Stimulated activated CD8-positive, alpha-beta memory T cell treated with anti-CD3 and anti-CD28 coated beads, Interleukin-4, amount 100 ng/mL, for 4 hours (primary cell): ENCODE measurements at places on chromosomes 11 and 22.

DNA sequence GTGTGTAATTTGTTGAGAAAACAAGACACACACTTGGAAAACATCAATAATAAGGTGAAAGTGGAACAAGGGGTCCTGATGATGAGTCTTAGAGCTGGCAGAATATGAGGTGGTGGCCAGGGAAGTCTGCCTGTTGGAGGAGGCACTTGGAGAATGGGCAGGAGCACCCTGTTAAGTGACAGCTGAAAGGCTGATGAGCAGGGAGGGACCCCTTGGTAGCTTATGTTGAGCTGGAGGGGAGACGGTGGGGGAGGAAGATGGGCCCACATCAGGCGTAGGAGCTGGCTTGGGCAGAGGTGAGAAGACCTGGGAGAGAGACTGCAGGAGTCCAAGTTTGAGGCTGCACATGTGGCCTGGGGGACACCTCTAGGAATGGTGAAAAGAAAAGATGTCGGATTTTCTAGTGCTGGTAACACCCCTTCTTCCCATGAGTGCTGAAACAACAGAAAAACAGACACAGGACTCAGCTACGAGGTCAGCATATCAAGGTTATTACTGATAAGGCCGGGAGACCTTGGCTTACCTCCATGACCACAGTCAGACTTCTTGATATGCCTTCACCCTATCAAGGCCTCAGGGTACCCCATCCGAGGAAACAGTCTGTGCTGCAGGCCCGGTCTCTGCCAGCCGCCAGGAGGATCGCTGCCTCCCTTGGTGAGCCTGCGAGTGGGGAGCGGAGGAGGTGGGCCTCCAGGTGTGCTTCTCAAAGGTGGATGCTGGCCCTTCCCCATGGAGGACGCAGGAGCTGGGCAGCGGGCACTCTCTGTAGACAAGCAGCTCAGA lies 14.3 kb upstream of the C11orf96 start:
- no peak for DNase-seq

DNA sequence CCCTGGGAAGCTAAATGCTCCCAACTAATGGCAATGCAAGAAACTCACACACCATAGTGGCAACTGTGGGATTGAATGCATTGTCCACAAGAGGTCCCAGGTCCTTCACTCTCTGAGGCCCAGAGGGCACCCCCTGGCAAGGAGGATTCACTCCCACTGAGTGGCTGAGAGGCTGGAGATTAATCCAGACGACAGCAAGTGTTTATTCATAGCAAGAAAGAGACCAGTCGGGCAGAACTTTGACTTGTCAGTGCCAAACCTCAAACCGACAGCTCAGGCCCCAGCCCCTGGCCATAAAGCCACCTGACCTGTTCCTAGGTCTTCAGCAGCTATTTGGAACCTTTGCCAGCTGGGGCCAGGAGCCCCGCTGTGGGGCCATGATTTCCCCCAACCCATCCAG lies 54.5 kb upstream of the MPEG1 start:
- DNase-seq = no peak

DNA sequence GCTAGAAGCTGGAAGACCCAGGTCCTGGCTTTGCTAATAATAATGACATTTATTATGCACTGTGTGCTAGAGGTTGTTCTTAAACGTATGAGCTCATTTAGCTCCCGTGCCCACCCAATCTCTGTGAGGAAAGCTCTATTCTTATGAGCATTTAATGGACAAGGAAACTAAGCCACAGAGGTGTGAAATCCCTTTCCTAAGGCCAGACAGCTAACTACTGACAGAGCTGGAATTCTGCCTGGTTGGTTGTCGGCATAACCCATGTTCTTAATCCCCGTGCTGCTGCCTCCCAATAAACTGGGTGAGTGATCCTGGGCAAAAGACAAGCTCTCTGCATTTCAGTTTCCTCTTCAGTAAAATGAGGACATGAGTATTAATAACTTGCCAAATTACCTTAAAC lies 49.4 kb downstream of the SNX19 start:
- no peak for DNase-seq

DNA sequence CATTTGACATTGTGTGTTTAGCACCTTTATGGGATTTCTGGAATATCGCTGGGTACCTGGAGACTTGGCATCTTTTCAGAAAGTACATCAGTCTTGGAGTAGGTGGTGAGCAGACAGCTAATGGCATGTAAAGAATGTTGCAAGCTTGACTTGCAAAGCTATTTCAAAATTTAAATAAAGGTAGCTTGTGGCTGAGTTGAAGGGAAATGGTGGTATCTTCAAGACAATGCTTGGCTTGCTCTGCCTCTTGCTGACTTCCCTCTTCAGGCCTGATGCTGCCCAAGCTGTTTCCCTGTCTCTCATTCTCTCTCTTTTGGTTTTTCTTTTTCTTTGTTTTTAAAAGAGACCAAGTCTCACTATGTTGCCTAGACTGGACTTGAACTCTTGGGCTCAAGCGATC lies 13.2 kb downstream of the ZNRF3 start:
- no peak for DNase-seq

DNA sequence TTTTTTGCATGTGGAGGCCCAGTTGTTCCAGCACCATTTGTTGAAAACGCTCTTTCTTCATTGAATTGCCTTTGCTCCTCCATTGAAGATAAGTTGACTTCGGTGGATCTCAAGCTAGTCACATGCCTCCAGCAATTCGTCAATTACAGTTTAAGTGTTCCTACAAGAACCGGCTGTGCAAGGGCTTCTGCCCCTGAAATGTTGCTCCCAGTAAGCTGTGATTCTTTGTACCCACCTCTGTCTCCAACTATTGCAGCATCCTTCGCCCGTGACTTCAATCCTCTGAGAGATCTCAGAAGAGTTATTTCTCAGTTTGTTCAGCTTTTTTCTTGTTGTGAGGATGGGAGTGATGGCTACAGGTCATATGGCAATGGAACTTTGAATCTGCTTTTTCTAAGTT lies 194.2 kb upstream of the B3GAT1 start:
- no peak for DNase-seq

DNA sequence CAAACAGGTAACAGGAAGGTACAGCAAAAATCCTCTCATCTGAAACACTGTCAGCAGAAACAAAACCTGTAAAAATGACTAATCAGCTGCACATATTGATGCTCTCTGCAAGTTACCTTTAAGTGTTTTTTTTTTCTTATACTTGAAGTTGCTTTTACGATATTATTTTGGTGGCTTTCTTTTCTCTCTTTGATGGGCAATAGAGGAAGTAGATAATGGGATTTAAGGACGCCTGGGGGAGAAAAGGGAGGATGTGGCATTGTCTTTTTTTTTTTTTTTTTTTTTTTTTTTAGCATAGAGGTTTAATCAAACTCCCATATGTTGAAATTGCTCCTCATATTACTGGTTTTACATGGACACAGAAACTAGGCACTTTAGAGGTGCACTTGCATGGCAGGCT lies 11.4 kb upstream of the ADSL start:
- DNase-seq = no peak

DNA sequence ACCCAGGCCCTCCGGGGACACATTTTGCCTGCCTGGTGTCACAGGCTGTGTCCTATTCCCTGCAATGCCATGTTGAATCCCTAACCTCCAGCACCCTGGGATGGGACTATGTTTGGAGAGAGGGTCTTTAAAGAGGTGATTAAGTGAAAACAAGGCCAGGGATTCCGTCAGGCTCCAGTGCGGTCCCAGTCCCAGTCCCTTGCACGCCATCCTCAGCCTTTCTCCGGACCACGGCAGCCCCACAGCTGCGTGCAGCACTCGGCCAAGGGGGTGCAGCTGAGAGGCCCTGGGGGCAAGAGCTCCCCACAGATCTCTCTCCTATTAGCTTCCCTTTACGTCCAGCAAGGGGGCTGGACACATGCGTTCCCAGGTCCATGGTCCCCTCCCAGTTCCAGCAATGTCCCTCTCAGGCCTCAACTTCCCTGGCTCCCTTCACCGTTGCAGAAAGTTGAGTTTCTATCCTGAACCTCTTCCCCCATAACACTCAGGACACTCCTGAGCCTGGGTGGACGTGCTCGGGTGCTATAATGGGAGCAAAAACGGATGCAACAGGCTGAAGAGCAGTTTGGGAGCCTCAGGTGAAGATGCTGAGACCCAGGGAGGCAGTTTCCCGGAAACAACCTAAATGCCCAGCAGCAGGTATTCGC lies 1422.7 kb downstream of the BRD1 start:
- no peak for DNase-seq

GRCh38 chr11:48116437-48117228 lies 100.0 kb upstream of the OR4B1 start:
- DNase-seq = no peak

- no peak for DNase-seq
These were observed at the start of gene RAPSN for GRCh38 chr11:47448566-47449427. Gene RAPSN (minus strand): TSS chr11:47449136. CDS start chr11:47448964, 172 bp downstream.

DNA sequence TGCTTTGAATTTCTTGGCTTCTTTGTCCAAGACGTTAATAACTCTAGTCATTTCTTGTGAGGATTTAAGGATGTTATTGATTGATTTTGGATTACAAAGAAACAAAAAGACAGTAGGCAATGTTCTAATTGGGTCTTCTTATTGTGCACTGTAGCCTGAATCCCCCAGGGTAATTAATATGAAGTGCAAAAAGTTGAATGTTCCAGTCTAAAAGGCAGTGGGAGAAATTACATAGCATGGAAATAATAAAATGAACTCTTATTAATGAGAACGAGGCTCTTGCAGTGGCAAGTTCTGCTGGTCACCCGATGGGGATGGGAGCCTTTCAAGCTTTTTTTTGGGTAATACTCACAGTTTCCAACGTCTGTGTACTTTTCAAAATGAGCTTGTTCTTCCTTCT lies 45.6 kb downstream of the UBASH3B start:
- DNase-seq = no peak

- DNase-seq = no peak
These were observed 9.4 kb downstream of the ACTN3 start for GRCh38 chr11:66556086-66556485.

- DNase-seq = no peak
These were observed 29.0 kb downstream of the NUP50 start for GRCh38 chr22:45192701-45193187.

- DNase-seq = no peak
These were observed 21.9 kb upstream of the RAB30 start for GRCh38 chr11:83093634-83094033.

DNA sequence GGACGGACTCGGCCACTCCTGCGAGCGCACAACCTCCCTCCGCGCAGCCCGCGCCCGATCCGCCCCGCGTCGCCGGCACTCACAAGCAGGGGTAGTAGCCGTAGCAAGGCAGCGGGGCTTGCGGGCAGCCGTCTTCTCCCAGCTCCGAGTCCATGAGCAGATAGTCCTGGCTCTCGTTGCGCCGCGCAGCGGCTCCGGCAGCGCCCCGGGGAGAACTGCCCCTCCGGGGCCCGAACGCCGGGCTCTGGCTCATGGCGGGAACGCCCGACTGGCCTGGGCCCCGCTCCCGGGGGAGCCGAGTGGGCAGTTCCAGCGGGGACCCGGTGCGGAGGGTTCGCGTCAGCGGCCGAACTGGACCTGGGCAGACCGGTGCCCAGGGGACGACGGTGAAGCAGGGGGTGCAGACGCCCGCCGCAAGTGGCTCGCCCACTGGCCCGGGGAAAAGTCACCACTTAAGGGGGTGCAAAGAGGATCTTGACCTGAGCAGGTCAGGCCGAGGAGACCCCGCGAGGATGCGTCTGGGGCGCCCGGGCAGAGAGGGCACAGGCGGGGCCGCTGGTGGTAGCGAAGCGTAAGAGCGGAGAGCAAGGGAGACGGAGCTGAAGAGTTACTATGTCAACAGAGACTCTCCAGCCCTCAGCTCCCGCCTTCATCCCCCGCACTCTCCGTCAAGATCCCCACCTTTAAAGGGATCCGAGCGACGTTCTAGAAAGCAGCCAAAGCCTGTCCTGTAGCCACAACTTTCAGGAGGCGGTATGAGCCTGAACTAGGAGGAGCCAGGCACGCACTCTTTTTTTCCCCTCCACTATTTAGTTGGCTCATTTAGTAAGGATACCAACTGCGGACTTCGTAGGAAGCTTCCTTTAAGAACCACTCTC lies at the start of gene TRPC6:
Gene TRPC6, minus strand, starts transcription at position 757 of the 878 bp plus-strand sequence. Its CDS starts 504 bp downstream, at position 253.
- no peak for DNase-seq

DNA sequence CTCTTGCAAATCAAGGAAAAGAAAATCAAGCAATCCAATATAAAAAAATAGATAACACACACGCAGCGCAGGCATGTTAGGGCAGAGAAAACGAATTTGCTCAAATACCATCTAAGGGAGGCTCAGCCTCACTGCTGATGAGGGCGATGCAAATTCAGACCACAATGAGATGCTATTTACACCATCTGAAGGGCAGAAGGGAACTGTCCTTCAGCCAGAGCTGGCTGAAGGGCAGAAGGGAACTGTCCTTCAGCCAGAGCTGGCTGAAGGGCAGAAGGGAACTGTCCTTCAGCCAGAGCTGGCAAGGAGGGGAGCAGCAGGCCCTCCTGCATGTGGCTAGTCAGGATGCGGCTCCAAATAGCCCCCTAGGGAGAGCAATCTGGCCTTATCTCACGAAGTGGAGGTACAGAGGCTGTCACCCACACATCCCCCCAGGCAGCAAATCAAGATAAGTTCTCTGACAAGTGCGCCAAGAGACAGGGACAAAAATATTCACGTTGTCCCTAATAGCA lies 7.6 kb upstream of the SLC39A13 start:
- no peak for DNase-seq

DNA sequence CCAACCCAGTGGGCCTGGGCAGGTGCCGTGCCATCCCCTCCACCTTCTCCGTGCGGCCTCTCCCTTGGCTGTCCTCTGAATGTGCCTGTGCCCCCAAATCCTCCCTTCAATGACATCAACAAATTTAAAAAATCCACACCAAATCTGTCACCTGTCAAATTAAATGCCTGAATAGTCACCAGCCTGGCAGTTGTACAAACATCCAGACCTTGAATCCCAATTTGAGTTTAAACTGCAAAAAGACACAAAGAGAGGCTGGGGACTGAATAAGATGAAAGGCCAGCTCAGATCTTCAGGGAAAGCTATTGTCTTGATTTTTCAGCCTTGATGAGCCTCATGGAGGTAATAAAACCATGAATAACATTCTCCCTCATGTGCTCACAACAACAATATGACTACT lies 194.7 kb downstream of the KIRREL3 start:
- DNase-seq = no peak

- DNase-seq = no peak
These were observed 347.0 kb upstream of the SYN3 start for GRCh38 chr22:33405194-33405593.

DNA sequence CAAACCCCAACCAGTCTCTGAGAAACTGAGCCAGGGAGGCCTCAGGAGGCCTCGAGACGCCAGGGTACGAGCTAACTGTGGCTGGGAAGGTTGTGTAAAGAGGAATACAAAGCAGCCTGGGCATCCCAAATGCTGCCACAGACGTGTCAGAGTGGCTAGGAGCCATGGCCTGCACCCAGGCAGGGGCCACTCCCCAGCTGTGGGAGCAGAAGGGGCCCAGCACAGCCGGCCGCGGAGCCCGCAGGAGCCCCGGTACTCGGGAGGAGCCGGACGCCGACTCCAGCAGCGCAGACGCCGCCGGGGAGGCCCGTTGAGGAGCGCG lies 349.8 kb upstream of the B3GAT1 start:
- DNase-seq = no peak

DNA sequence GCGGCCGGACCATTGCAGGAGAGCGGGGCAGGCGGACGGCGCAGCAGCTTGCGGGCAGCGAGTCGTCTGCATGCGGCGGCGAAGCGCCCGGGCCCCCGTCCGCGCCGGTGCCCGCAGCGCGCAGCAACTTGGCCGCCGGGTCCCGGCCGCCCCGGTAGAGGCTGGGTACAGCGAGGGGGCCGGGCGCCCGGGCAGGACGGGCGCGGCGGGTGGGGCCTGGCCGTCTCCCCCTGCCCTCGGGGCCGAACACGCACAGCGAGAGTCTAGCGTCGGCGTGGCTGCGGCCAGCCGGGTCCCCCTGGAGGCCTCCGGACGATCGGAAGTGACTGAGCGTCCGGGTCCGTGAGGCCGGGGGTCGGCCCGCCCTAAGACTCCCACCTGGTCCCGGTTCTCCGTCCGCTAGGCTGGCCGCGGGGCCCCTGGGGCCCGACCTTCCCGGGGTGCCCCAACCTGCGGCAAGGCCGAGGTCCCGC lies 775 bp upstream of the TRABD start:
- no peak for DNase-seq

GRCh38 chr22:50602338-50602700 lies 1.7 kb downstream of the MAPK8IP2 start:
- no peak for DNase-seq
